Mammary epithelial cell (primary cell): ENCODE measurements at places on chromosomes 6 and 20. TPM values are rescaled to one million over a fixed set of nuclear protein-coding genes. Genes with fewer than 3 reads are reported as not detected.
A peak's percentile ranks its signal among the peaks of the same experiment; 100 is the strongest.

Gene NRSN2
- 48.3 TPM for total RNA-seq

Gene CCN5
- total RNA-seq, result 0.67 TPM

Gene CEP43
- 17.3 and 19.7 TPM in 2 replicates for total RNA-seq

Gene SPTLC3
- 7.1 and 10.1 TPM in 2 replicates for total RNA-seq

Gene CENPW
- total RNA-seq, result 1.7 TPM

GRCh38 chr20:49267327-49267726 lies 10.5 kb downstream of the ZNFX1 start:
- no peak for DNase-seq

Gene CBLN4
- not detected for total RNA-seq

Gene RAD21L1
- total RNA-seq, result not detected in 2 replicates

DNA sequence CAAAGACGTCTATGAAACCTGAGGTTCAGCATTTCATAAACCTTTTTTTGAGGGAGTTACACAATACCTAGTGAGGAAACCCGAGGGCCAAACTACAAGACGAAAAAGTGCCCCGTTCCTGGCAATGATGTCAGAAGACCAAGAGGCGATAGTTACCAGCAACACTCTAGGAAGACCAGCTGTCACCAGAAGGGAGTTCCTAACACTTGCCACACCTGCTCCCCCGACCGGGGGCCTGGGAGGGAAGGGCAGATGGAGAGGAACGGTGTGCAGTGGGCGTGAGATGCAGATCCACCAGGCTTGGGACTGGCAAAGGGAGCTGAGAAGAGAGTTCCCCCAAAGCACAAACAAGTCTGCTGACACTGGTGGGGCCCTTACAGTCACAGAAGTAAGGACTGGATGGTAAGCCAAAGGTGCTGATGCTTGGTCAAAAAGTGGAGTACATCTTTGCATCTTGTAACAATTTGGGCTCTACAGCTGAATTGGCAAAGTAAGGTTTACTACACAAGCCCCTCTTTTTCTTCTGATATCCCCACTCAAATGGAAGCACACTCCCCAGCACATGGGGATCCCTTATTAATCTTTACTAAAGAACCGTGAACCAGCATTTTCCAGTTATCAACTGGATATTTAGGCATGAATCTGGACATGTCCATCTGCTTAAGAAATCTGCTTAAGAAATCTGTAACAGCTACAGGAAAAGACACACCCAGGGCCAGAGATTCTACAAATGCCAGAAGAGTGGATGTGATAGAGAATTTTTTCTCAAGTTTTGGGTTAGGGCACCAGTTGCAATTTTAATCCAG lies 38.5 kb downstream of the PANK2 start:
- DNase-seq, result no peak

DNA sequence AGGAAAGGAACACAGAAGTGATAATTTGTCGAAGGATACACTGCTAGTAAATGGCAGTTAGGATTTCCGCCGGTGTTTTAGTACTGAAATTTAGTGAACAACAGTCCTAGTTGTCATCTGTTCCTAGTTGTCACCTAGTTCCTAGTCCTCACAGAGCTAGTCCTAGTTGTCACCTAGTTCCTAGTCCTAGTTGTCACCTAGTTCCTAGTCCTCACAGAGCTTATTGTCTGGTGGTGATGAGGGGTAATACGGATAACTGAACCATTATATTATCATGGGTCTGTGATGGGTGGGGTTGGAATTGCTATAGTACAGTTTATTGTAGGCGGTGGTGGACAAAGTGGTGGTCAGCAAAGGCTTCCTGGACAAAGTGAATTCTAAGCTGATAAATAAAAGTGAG lies 1.8 kb downstream of the SNRNP48 start:
- no peak for DNase-seq

Gene PRDM13
- not detected for total RNA-seq

Gene RTEL1
- total RNA-seq, result 8.0 TPM

DNA sequence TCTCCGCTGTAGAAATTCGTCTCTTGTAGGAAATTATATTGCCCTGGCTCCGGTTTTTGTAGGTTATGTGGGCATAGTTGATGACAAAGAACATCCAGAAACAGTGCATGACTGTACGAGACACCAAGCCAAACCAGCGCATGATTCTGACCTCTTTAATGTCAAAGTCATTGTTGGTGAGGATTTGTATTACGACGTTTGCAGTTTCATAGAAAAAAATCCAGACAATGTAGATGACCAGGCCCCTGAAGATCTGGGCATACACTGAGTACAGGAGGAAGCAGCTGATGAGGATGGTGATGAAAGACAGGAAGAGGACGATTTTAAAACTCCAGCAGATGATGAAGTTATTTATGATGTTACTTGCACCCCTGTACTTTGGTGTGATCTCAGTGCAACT lies 39.1 kb upstream of the TBC1D22B start:
- DNase-seq, result no peak

- no peak for DNase-seq
Observed at GRCh38 chr6:76843054-76843822, 620.1 kb downstream of the HTR1B start.

Gene BFSP1
- 3.0 and 3.2 TPM in 2 replicates for total RNA-seq

Gene ENPP3
- not detected for total RNA-seq

- DNase-seq, result peak; percentile 94
Observed at GRCh38 chr6:90175627-90176538, 120.8 kb downstream of the BACH2 start.

GRCh38 chr6:12605888-12606345 lies 110.7 kb upstream of the PHACTR1 start:
- peak; percentile 61 for DNase-seq

GRCh38 chr20:5393218-5393870 lies 76.6 kb upstream of the PROKR2 start:
- no peak for DNase-seq

DNA sequence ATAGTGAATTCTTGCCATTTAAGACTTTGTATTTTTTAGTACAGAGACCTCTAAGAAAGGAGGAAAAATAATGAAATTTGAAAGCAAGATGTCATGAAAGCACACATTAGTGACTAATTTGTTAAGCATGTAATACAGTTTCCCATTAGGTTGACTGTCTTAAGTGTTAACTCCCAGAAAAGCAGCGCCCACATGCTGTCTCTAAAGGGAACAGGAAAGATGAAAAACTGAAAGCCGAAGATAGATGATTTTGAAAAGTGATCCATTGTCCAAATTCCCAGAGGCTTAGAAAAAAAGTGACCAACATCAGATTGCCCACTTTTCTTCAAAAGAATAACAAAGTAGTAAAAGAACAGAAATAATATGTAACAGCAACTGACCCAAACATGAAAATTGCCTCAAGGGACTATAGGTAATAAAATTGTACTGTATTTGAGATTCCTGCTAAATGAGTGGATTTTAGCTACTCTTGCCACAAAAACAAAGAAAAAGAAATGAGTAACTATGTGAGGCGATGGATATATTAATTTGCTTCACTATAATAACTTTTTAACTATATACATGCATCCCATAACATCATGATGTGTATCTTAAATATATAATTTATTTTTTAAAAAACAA lies 83.2 kb upstream of the OGFRL1 start:
- DNase-seq, result peak; percentile 30

DNA sequence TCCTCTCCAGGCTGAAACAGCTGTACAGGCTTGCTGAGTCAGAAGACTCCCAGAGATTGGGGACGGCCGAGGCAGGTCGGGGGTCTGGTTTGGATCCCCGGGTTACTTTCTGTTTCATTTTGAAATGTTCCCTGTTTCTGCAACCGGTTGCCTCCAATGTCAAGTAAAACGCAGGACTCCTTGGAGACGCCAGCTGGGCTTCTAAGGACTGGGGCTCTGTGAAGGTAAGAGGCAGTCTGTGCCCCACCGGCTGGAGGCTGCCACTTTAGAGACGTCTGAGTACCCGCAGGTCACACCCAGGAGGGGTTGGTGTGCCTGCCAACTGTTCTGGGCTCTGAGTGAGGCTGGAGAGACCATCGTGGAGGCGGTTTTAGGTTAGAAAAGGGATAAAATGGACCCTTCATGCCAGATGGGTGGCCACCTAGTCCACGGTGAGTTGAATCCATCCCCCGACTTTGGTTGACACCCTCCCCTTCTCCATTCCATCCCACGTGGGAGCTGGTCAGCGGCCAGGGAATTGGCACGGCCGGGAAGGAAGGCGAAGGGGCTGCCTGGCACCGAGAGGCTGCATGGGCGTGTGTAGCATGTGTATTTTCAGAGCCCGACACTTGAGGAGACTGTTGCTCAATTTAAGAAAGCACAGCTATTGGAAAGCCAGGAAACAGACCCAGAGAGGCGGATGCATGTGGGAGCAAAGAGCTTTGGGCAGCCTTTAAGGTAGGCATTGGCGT lies 240.9 kb downstream of the PHACTR1 start:
- peak; percentile 35 for DNase-seq

Gene HLA-DQB2
- not detected in 2 replicates for total RNA-seq

GRCh38 chr6:168943231-168943905 lies 310.3 kb downstream of the THBS2 start:
- no peak for DNase-seq
